ENCODE measurements at places on chromosomes 6 and 20.
A peak's percentile ranks its signal among the peaks of the same experiment; 100 is the strongest.

DNA sequence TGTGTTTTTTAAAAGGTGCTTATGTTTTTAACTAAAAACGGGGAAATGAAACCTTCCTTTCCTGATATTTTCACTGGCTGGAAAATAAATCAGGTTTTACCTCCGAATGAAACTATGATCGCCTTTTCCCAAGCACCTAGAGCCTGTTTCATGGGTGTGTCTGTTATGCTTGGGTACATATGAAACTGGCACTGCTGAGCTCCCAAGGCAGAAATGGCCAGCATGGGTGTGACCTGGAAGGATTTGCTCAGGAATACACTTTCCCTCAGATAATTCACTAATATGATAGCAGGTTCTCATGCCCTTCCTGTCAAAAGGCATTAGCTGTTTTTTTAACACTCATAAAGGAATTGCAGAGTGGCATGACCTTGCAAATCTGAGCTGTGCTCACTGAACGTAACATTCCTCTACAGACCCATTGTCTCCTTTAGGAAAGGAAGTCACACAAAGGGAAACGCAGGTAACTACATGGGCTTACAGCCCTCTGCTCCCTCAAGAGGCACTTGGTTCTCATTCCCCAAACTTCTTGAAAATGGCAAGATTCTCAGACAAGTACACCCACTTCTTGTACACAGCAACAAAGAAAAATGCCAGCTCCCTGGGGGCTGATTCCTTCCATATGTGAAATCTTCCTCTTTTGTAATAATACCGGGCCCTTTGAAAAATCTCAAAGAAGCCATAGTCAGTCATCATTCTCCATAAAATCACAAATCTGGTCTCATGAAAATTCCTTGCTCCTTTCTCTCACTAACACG is 72.7 kb downstream of the METTL24 start:
- no peak for DNase-seq

DNA sequence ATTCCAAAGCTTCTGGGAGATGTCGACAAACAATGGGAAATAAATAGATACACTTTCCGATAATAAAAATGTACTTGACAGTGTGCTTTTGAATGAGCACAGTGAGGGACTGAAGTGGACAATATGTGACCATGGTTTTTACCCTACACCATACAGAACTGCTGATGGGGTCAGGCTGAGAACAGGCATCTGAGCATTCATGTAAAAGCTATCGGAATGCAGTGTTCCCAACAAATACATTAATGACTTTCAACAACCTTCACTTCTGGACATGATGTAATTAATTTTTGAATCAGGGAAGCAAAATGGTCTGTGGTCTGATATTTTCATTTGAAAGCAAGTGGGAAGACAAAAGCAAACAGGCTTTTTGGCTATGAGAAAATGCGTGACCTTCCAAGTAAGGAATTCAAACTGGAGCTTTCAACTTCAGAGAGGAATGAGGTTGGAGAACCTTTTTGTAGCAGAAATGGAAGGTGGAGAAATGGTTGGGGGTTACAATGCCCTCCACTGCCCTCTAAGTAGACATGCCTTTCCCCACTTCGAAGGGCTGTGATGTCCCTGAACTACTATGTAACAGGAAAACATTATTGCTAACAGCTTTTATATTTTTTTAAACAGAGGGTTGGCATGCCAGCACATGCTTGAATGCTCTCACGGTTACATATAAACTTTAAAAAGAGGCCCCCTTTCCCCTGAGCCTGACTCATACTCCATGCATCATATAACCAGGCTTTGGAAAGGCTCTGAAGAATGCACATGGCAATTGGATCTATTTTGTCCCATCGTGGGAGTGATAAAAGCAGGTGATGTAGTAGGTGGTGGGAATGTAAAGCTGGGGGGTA is 203.5 kb upstream of the CITED2 start:
- no peak for DNase-seq

- DNase-seq = peak; percentile 37
Observed at GRCh38 chr6:106979435-106979884, 4.9 kb upstream of the CD24 start.

GRCh38 chr6:139887275-139887674 is 512.8 kb upstream of the CITED2 start:
- DNase-seq = no peak

DNA sequence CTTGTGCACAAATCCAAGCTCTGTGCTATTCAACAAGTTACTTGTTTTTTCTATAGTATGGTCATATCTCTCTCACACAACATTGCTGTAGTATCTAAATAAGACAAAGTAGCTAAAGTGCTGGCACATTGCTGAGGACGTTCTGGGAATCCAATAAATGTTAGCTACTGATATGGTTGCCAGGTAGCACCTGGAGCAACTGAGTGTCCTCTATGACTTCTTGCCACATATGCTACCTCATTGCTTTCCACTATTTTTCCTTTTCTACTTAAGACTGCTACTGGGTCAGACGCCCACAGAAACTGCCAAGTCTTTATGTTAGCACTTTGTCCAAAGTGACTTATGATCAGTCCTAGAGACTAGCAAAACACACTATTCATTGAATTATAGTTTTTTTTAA is 85.3 kb downstream of the SYCP2 start:
- DNase-seq = no peak

- no peak for DNase-seq
Observed at GRCh38 chr6:158969148-158969547, 30.9 kb downstream of the RSPH3 start.

DNA sequence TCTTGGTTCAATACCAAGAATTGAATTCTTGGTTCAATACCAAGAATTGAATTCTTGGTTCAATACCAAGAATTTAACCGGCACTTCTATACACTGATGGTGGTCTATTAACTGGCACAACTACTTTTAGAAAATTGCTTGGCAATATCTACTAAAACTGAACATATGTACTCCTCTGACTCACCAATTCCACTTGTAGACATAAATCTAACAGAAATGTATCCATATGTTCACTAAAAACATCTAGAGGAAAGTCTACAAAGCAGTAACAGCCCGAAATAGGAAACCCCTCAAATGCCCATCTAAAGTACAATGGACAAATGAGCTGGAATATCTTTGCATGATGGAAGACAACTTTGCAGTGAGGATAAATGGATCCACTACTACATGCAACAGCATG is 71.9 kb downstream of the KIF16B start:
- DNase-seq = no peak

GRCh38 chr6:148770408-148771211 is 23.8 kb downstream of the UST start:
- DNase-seq = no peak

GRCh38 chr6:131288214-131288613 is 152.9 kb downstream of the AKAP7 start:
- DNase-seq = no peak

DNA sequence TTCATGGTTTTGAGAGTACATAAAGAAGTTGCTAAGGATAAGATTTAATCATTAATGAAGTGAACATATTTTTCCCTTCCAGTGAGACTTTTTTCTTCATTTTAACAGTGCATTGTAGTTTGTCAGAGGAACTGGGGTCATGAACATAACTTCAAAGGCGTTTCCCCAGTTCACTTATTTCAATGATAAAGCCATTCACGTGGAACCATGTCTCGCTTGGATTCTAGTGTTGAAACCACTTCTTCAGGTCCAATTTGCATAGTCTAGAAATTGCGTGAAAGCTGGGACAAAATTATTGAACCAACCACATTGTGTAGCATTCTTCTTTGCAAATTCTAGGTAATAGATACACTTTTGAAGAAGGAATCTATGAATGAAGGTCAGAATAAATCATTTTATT is 197.0 kb downstream of the CLIC5 start:
- no peak for DNase-seq

GRCh38 chr20:24994470-24995368 is 2.2 kb upstream of the APMAP start:
- peak; percentile 37 for DNase-seq

DNA sequence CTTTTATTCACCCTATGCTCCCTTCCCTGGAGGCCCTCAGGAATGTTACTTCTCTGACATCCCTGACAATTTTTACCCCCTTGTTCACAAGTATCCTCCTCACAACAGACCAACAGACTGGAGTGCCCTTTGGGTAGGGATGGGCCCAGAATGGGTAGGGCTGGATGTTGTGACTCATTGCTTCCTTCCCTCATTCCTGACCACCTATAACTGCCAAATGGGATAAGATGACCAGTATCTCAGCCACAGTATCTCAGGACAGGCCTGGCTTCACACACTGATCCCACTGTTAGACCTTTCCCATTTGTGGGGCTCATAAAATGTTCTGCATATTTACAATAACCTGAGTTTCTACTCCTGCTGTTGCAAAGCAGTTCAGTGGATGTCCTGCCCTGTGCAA is 223.0 kb upstream of the LRFN2 start:
- DNase-seq = no peak

DNA sequence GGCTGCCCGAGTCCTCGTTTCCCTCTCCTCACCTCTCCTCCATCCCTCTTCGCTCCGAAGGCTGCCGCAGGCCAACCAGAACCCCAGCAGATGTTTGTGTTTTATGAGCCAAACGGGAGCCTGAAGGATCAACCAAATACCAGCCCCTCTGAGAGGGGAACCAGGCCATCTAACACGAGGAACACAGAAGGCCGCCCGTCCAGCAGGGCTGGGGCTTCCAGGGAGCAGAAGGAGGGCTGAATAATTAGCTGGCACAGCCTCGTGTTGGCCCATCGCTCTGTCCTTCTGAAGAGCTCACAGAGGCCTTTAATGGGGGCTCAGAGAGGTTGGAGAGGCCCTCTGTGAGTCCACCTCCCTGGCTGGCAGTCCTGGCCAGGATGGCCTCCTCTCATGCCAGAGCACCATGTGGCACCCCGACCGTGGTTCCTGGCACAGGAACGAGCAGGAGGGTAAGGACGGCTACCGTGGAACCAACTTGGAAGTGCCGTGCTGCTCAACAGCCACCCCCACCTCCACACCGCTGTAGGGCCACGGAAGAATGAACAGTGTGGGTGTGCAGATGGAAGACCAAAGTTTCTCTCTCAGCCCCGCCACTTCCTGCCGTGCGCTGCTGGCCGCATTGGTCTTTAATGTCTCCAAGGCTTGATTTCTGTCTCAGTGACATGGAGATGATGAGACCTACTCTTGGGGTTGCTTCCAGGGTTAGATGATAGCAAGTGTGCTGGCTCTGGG is 155.2 kb downstream of the SCML4 start:
- no peak for DNase-seq

GRCh38 chr20:52972190-52972937 is at the start of gene TSHZ2:
Gene TSHZ2 (plus strand): TSS chr20:52972358. CDS start chr20:52973294, 936 bp downstream.
- no peak for DNase-seq

DNA sequence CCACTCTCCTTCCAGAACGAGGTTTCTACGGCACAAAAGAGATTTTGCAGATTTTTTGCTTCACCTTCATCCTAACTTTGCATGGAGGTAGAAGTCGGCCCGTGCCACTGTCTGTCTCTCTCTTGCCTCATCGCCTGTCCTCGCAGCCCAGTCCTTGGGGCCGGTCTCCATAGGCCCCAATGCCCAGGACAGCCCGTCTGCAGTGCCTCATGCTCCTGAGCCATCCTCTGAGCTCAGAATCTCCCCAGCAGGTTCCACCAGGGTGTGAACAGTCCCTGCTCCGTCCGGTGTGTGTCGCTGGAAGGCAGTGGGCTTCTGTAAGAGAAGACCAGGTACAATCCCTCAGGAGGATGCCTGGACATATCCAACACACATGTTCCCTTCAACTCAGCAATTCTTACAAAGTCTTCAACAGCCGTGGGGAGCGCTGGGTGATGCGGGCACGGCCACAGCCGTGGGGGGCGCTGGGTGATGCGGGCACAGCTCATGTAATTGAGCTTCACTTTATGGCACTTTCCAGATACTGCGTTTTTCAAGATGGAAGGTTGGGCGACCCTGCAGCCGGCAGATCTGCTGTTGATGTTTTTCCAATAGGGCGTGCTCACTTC is 231.9 kb downstream of the DLL1 start:
- DNase-seq = no peak

DNA sequence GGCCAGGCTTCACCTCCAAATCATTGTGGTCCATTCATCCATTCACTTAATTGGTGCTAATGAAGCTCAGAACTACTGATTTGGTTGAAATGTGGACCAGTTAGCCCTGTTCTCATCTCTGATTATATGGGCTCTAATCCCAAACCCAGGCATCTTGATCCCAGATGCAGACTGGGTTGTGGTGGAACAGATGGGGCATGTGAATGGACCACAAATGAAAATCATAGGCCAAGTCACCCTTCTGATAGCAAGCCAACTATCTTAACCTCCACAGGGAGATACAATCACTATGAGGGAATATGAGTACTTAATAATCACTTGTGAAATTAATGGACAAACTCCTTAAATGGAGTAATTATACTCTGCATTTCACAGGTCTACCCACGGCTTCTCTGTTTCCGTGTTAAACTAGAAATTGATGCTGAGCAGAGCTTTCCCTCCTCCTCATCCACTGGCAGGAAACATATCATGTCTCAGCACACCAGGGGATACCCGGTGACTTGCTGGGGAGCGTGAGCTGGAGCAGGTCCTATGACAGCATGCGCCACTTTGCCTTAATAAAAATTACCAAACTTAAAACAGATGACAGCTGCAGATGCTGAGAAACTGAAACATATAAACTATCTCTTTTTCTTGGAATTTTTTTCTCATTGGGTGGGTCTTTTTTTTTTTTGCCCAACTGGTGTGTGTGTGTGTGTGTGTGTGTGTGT is 108.8 kb upstream of the HEY2 start:
- no peak for DNase-seq

DNA sequence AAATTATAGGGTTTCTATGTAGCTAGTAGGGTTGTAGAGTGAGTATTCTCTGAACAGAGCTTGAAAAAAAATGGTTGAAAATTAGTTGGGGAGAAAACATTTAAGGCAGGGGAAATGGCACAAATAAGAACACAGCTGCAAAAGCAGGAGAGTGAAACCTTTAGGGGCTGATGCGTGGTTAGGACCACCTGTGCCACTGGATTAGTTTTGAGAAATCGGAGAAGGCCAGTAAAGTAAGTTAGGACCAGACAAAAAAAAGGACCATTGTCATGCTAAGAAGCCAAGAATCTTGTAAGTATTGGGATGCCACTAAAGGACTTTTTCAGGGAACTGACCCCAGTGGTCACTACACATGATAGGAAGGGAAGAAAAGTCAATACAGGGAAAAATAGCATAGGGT is 9.4 kb downstream of the PLAGL1 start:
- DNase-seq = no peak

DNA sequence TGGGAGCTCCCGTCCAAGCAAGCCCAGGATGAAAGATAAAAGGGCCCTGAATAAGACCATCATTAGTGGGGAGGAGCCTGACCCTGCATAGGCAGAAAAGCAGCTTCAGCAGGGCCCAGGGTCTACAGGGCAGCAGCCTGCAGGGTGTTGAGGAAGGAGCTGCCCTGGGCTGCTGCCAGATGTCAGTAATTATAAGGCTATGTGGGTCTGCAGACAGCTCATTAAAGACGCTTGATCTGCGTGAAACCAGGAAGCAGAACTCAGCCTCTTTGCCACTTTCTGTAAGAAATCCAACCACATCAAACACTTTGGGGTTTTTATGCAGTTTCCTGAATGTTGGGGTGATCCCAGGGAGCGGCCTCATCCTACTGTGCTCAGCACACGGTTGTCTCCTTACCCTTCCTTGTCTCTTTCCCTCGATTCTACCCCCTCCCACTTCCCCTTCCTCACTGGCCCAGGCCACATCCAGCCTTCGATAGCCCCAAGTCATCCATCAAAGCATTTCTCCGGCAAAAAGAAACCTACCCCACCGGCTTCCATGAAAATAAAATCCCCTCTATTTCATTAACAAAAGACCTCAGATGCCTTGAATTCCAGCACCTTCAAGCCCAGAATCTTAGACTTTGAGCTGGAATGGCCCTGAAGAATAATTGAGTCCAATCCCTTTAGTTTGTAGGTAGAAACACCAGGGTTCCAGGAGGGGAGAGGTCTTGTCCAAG is 1.0 kb upstream of the TGM6 start:
- DNase-seq = peak; percentile 33

- no peak for DNase-seq
Observed at GRCh38 chr6:80959034-80959433, 793.4 kb downstream of the TENT5A start.

GRCh38 chr6:157036245-157036711 is 259.1 kb downstream of the ARID1B start:
- no peak for DNase-seq

All from KG1 (cell line).